GM23248 (cell line): ENCODE measurements at places on chromosomes 2 and 18. TPM values are rescaled to one million over a fixed set of nuclear protein-coding genes. Genes with fewer than 3 reads are reported as not detected.

Gene CHST9
- not detected in 2 replicates for total RNA-seq

Gene SLC39A6
- 104 and 115 TPM in 2 replicates for total RNA-seq

Gene CCBE1
- total RNA-seq: 11.4 and 16.6 TPM in 2 replicates

Gene GPC1
- 88.2 and 101 TPM in 2 replicates for total RNA-seq

Gene SULT1C2
- not detected in 2 replicates for total RNA-seq

Gene NYAP2
- not detected in 2 replicates for total RNA-seq

Gene DQX1
- total RNA-seq: not detected in 2 replicates

Gene RSAD2
- not detected in 2 replicates for total RNA-seq

Gene SH3RF3
- total RNA-seq: 3.3 and 5.2 TPM in 2 replicates

Gene POTEF
- total RNA-seq: not detected in 2 replicates

Gene CCDC85A
- 4.2 and 9.9 TPM in 2 replicates for total RNA-seq

Gene ZNF396
- 0.13 and 0.86 TPM in 2 replicates for total RNA-seq

Gene SELENOI
- total RNA-seq: 11.6 and 19.8 TPM in 2 replicates

Gene PID1
- total RNA-seq: 4.9 and 5.9 TPM in 2 replicates

Gene COX7A2L
- 202 and 220 TPM in 2 replicates for total RNA-seq

Gene HJURP
- total RNA-seq: 10.9 and 13.2 TPM in 2 replicates

Gene MYOM1
- 0.65 TPM in 1 of 2 replicates, not detected in the other for total RNA-seq
